ENCODE measurements at places on chromosomes 1 and 21. TPM values are rescaled to one million over a fixed set of nuclear protein-coding genes. Genes with fewer than 3 reads are reported as not detected.

The SLC27A3 gene
- 17.7 TPM for polyA plus RNA-seq

The ATPAF1 gene
- polyA plus RNA-seq, result 44.5 TPM

The CCDC24 gene
- polyA plus RNA-seq, result 1.6 TPM

The MFAP2 gene
- polyA plus RNA-seq, result 57.8 TPM

- DNase-seq, result no peak
These were observed 753.1 kb downstream of the NCAM2 start for GRCh38 chr21:21751286-21751685.

- no peak for DNase-seq
These were observed 2.9 kb downstream of the ARF1 start for GRCh38 chr1:228085287-228085951.

DNA sequence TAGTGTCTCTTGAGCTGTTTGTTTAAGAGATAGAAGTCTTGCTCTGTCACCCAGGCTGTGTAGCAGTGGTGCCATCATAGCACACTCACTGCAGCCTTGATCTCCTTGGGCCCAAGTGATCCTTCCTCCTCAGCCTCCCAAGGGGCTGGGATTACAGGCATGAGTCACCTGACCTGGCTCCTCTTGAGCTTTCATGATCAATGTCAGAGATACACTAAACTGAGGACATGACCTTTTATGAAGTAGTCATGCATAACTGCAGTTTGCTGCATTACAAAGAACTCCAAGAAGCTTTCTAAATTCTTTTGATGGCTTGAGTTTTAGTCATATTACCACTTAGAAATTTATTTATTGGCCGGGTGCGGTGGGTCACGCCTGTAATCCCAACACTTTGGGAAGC is 77.7 kb downstream of the CC2D1B start:
- no peak for DNase-seq

GRCh38 chr21:26409735-26410134 is 163.4 kb downstream of the CYYR1 start:
- peak; percentile 19 for DNase-seq

GRCh38 chr1:9671377-9672140 is 20.0 kb downstream of the PIK3CD start:
- no peak for DNase-seq

GRCh38 chr1:111225717-111226400 is 1.7 kb upstream of the CHI3L2 start:
- DNase-seq, result no peak

DNA sequence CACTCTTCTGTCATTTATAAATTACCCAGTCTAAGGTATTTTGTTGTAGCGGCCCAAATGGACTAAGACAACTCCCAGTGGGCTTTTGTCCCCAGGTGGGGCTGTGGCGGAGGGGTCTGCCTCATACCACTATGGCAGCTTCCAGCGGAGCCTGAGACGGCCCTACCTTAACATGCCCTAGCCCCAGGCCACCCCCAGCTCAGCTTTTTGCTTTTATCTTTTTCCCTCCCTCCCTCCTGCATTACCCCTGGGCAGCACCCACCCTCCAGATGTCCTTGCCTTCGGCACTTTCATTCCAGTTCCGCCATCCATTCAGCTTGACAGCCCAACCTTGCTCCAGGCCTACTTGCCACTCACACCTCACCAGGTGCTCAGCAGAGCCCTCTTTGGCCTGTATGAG is 307.3 kb downstream of the PTPRU start:
- no peak for DNase-seq

DNA sequence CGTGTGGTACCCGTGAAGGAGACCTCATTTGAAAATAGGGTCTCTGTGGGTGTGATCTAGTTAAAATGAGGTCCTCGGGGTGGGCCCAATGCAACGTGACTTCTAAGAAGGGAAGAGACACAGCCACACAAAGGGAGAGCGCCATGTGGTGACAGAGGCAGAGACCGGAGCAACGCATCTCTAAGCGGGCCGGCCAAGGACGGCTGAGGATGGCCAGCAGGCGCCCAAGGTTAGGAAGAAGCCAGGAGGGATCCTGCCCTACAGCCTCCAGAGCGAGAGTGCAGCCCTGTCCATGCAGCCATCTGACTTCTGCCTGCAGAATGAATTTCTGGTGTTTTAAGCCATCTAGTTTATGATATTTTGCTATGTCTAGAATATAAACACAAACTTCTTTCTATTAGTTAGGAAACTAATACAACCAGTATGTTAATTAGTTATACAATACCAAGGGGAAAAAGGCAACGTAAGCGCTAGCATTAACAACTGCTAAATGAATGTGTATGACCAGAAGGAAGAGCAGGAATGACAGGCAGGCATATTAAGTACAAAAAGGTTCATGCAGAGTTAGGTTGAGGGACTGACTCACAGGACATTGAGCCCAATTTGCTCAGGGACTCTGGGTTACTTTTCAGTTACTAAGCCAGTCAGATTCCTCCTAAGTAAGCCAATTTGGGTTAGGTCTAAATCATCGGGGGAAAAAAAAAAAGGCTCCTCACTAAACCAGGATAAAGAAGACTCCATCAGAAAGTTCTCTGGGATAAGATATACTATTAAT is 4.1 kb downstream of the CEP104 start:
- no peak for DNase-seq

- no peak for DNase-seq
These were observed 33.5 kb upstream of the MRPS6 start for GRCh38 chr21:34039678-34040382.

GRCh38 chr1:116334015-116334547 is 39.0 kb upstream of the ATP1A1 start:
- no peak for DNase-seq

- no peak for DNase-seq
These were observed 86.3 kb downstream of the GLIS1 start for GRCh38 chr1:53652441-53653199.

- peak; percentile 42 for DNase-seq
These were observed 47.1 kb upstream of the ETS2 start for GRCh38 chr21:38758501-38759214.

Data from muscle of leg (tissue), 16 donors.